ENCODE measurements at places on chromosomes 11 and 22.
A peak's percentile ranks its signal among the peaks of the same experiment; 100 is the strongest.

- no peak for DNase-seq
Measured at GRCh38 chr11:94593030-94593429, 25.9 kb downstream of the PIWIL4 start.

DNA sequence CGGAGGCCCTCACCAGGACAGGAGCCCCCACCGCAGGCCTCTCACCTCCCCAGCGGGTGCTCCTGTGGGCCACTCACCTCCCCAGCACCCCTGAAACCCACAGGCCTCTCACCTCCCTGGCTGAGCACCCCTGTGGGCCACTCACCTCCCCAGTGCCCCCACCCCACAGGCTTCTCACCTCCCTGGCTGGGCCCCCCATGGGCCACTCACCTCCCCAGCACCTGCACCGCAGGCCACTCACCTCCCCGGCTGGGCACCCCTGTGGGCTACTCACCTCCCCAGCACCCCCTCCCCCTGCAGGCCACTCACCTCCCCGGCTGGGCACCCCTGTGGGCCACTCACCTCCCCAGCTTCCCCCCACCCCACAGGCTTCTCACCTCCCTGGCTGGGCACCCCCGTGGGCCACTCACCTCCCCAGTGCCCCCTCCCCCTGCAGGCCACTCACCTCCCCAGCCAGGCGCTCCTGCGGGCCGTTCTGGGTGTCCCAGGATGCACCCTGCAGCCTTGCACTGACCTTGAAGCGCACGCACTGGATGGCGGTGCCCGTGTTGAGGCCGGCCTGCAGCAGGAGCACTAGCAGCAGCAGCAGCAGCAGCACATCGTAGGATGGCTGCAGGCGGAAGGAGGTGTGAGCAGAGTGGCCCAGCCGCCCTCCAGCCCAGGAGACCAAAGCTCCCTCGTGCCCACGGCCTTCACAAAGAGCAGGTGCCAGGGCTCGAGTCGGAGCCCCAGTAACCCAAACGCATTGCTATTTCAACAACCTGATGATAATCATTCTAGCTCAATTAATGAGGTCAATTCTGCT is 5.7 kb upstream of the TTLL8 start:
- no peak for DNase-seq

GRCh38 chr22:17007852-17008731 is at the start of gene GAB4:
GAB4 (minus strand) TSS chr22:17008222; CDS start chr22:17008114, 108 bp downstream.
- DNase-seq: no peak

DNA sequence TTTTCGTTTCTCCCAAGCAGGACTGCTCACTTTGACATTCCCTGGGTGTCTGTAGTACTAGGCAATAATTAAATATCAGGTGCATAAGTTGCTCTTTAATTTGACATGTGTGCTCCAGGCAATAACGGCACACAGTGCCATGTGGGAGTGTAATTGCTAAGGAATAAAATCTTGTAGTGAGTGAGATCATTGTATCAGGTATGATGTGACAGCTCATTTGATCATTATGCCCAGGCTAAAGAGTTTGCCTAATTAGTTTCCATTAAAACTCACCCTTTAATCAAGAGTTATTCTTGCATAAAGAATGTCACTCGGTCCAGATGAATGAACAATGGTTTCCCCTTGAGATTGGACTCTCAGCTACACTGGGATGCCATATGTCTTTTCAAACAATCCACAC is 220.0 kb downstream of the INSC start:
- DNase-seq: no peak

GRCh38 chr11:128235958-128236357 is 351.4 kb downstream of the ETS1 start:
- no peak for DNase-seq

- DNase-seq: no peak
Measured at GRCh38 chr11:73271936-73272679, at the start of gene P2RY6. P2RY6 (plus strand) TSS chr11:73272338; CDS start chr11:73296519, 24,181 bp downstream.

DNA sequence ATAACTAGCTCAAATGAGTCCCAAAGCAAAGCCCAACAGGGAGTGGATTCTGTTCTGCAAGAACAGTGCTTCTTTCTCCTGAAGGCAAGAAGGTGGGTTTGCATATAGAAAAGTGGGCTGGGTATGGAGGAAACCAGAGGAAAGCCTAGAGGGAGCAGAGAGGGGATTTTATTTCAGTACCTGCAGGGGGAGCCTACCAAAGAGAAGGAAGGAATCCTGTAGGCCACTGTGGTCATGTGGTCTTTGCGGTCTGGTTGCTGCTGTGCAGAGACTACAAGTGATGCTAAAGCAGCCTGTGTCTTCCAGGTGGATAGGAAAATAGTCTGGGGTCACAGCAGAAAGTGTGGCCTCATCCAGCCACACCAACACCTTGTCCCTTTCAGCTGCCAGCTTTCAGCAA is 33.2 kb upstream of the ZBTB16 start:
- no peak for DNase-seq

DNA sequence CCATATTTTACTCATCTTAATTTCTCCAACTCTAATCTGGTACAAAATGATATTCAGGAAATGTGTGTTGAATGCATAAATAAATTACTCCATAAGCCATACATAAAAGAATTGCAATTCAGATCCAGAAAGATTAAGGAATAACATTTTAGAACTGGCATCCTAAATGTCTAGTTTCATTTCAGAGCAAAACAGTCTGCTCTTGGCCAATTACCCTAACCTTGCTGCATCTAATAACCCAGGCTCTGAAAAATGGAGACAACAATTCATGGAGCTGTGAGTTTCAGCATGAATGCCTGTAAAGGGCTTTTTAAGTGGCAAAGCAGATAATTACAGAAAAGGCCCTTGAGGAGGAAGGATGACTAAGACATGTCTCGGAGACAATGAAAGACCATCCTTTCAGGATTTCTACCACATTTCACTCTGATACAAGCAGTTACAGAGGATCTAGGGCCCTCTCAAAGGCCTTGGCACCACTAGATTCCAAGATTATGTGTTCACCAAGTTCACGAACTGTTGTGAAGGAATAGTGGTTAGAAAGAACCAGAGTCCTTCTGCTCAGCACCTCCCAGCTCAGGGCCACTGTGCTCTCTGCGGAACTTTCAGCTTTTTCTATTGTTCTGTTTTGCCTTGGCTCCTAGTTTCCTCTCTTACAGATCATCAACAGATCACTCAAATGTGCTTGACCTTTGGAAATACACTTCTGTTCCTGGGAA is 157.6 kb upstream of the BLID start:
- DNase-seq: no peak

DNA sequence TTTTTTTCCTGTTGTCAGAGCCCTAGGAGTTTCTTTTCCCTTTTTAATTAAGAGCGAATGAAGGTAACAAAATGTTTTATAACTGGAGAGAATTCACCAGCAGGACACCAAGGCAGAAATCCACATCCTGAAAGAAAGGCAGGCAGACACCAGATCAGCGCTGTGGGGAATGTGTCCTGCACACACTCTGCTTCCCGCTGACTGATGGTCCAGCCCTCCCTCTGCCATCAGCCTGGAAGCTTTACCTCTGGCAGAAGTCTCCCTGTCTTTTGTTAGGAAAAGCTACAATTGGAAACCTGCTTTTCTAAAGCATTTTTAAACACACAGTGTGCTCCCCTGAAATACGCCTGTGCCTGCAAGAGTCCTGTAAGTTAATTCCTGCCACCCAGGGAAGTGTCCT is 638.5 kb downstream of the NTM start:
- no peak for DNase-seq

DNA sequence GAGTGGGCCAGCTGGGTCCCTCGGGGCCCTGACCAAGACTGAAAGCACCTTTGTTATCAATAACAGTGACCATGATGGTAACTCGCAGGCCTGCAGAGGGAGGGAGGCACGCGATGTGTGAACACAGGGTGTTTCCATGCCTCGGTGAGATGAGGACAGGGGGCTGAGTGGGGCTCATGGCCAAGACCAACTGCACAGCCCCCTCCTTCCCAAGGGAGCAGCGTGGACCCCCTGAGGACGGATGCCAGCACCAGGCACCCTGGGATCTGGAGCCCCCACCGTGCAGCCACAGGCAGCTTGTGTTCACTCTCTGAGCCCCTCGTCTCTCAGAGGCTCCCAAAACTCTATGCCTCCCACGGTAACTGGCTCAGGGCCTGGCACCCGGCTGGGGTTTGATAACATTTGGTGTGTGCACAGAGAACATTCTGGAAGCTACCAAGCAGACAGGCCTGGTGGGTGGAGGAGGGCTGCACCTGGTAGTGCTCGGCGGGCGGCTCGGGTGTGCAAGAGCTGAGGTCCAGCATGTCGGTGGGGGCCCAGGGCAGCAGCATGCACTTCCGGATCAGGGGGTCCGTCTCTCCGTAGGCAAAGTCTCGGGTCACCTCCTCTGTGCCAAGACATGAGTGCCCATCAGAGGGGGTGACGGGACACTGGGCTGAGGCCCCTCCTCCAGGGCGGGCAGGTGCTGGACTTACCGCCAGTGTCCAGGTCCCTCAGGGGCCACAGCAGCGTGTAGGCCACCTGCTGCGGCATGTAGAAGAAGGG is 7.6 kb downstream of the TTLL12 start:
- no peak for DNase-seq

GRCh38 chr11:88064097-88064705 is 111.0 kb downstream of the RAB38 start:
- no peak for DNase-seq

GRCh38 chr22:24848559-24849168 is 42.7 kb downstream of the SGSM1 start:
- no peak for DNase-seq

DNA sequence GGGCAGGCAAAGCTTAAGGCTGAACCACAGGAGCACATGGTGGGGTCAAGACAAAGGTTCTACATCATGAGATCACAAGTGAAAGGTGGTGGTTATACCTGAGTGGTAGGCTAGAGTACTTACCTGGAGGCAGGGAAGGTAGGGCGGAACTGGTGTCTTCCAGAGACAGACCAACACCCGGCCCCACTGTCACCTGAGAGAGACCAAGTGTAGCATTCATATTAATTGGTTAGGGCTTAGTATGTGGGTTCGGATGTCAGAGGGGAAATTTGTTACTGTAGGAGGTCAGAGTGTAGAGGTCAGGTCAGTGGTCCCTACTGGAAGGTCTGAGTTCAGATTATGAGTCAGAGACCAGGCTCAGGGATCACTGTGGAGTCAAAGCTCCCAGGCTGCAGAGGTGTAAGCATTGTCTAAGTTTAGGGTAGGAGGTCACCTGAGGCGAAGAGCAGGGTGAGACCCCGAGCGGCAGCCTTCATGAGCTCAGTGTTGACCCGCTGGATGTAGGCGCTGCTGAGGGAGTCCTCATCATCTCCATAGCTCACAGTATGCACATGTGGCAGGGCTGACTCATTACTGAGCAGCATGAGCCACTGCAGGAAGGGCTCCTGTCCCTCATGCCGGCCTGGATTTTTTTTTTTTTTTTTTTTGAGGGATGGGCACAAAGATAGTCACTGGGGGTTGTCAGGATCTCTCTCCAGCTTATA is 3.2 kb downstream of the TPP1 start:
- no peak for DNase-seq

- DNase-seq: no peak
Measured at GRCh38 chr11:14312736-14313438, 46.1 kb downstream of the RRAS2 start.

- no peak for DNase-seq
Measured at GRCh38 chr22:27682437-27682836, 119.1 kb downstream of the MN1 start.

DNA sequence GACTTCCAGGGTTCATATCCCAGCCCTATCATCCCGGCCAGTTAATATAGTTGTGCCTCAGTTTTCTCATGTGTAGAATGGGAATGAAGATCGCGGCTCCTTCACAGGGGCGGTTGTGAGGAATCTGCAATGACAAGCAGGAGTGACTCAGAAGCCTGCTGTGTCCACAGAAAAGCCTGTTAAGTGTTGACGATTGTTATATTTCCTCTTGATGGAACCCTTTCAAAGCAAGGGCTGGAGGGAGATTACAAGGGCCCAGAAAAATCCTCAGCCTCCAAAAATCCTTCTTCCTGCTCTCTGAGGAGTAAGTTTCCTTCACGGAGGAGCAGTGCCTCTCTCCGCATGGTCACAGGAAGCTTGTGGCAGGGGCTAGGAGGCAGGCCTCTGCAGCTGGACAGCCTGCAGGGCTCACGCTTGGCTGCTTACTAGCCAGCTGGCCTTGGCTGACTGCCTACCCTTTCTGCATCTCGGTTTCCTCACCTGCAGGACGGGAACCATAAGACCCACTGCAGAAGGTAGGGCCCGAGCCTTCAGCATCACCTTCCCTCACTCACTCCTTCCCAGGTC is 63.4 kb downstream of the CACNG2 start:
- DNase-seq: no peak

DNA sequence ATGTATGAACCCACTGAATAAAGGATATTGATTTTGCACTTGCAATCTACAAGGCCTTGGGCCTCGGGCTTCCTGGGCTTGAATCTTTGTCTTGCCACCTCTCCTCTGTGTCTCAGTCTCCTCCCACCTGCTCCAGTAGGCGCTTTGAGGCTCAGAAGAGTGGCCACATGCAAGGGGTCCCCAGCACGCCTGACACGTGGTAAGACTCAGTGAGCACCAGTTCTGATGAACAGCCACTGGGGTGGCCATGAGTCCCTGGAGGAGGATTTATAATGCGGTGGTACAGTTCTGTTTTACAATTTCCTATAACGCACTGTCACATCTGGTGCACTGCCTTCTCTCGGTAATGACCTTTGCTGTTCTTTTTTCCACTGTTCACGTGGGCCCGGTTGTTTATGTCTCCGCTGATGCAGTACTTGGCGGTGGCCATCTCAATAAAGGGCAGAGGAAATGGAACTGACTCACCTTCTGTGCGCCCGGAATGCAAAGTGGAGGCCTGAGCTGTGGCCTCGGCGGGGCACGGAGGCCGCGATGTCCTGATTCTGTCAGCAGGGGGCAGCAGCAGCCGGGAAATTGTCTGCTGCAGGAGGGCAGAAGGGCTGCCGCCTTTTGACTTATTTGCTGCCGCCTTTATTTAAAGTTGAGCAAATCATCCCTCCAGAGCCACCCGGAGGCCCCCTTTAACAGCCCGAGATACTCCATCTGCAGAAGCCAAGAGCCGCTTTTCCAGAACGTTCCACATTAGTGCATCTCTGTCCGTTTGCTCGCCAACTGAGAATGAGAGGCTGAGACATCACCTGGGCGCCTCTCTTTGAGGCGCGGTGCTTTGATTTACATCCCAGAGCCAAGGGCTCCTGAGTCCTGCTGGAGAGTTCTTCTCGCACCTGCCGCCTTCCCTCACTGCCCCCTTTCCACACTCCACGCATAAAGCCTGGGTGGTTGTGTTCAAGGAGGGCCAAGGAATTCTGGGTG is 6.0 kb upstream of the IFT27 start:
- peak; percentile 80 for DNase-seq

- no peak for DNase-seq
Measured at GRCh38 chr11:35257281-35257680, 118.3 kb downstream of the CD44 start.

- DNase-seq: no peak
Measured at GRCh38 chr11:85896876-85897275, 41.7 kb downstream of the CCDC83 start.

- DNase-seq: no peak
Measured at GRCh38 chr11:64019106-64020037, 16.4 kb upstream of the FLRT1 start.
